Stimulated activated CD4-positive, alpha-beta T cell treated with anti-CD3 and anti-CD28 coated beads, TNF-alpha, amount 100 ng/mL, for 1 hour (primary cell): ENCODE measurements at places on chromosomes 11 and 22.

DNA sequence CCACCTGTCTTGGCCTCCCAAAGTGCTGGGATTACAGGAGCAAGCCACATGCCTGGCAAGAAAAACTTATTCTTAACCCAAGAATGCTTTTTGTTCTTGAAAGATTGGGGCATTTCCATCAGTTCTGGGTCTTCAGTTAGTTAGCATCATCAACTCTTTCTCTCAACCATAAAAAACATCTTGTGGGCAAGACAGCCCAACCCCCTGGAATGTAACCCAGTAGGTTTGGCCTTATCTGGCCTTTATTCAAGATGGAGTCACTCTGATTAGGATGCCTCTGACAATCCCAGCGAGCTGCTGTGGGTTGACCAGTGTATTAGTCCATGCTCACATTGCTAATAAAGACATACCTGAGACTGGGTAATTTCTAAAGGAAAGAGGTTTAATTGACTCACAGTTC, 9.2 kb upstream of the TPCN2 start:
- DNase-seq: no peak

GRCh38 chr11:810040-810567, 337 bp downstream of the RPLP2 start:
- no peak for DNase-seq

GRCh38 chr11:109794501-109794900, 298.7 kb upstream of the ZC3H12C start:
- no peak for DNase-seq

DNA sequence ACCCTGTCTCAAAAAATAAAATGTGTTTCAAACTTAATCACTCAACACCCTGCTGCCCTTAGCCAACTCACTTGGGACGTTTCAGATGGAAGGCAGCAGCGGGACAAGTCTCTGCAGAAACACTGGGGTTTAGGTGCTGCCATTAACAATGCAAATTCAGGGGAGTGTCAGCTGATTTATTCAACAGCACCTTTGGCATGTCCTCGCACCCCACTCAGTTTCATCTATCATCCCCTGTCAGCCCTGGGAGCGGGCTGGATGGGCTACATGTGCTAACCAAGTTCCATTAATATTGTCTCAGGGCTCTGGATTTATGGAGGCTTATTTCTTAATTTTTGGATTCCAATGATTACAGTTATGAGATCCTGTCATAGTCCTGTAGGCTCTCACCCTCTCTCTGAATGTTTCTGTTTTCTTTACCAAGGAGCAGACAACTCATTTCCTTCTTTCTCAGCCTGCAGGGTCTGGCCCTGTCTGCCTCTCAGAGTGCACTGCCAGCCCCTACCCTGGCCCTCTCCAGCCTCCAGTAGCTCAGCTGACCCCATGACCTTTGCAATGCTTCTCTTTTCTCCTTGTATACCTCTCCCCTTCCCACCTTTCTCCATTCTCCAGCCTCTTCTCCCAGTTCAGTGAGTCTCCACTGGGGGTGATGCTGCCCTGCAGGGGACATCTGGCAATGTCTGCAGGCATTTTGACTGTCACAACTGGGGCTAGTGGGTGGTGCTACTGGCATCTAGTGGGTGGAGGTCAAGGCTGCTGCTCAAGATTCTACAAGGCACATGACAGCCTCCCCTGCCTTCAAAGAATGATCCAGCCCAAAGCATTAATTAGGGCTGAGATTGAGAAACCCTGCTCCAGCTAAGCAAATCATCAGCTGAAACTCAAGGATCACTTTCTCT, 79.0 kb downstream of the APIP start:
- DNase-seq: no peak

DNA sequence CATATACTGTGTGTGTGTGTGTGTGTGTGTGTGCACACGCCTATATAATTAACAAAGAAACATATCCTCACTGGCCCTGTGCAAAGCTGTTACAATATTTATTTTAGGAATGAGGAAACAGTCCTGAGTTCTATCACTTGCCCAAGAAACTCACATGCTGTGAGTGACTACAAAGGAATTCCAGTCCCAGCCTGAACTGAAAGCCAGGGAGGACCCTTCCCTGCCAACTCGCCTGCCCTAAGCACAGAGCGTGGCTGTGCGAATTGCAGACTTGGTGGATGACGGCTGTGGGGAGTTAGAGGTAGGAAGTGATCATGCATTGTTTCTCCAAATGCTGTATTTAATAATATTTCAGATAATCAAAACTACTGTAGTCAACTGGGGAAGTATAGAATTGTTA, 26.4 kb upstream of the CD5 start:
- no peak for DNase-seq

DNA sequence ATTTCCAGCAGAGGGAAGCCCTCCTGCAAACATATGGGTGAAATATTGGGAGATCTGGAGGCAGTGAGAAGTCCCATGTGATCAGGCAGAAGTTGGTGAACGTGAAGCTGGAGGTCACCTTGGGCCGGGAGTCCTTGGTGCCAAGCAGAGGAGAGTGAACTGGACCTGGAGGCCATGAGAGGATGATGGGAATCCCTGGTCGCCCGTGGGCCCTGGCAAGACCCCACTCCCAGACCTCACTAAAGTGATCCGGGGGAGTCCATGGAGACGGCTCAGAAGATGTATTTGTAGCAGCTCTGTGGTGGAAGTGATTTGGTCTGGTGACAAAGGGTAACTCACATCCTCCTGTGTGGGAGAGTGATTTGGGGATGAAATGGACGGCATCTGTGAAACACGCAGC, 71.0 kb downstream of the ARHGAP8 start:
- DNase-seq: no peak

DNA sequence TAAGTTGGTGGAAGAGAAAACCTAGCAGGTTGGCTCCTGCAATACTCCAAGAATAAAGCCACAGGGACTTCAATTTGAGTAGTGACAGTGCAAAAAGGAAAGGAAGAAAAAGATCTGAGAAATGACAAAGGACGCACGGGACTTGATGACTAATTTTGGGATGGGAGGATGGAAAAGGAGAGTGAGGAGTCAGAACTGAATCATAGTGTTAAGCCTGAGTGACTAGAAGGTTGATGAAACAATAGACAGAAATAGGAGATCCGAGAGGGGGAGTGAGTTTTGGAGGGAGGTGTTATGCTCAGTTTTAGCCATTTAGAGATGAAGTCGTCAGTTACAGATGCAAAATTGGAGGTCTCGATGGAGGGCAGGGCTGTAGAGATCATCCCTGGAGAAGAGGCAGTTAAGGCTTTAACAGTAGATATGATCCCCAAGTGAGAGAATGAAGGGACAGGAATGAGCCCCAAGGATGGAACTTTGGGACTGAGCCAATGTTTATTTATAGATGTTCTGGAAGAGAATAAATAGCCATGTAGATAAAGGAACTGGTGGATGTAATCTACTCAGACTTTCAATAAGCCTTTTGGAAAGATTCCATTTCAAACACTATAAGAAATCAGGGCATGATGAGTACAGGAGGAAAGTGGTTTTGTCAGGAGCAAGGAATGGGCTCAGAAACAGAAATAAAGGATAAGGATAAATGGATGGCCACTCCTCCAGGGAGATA, 108.9 kb upstream of the NCAM1 start:
- DNase-seq: no peak

- DNase-seq: no peak
These were observed 34.0 kb upstream of the A4GALT start for GRCh38 chr22:42754658-42755057.

- DNase-seq: no peak
These were observed 65.7 kb upstream of the PHOX2A start for GRCh38 chr11:72309641-72310040.

- no peak for DNase-seq
These were observed 10.5 kb upstream of the LDLRAD3 start for GRCh38 chr11:35933320-35933871.

DNA sequence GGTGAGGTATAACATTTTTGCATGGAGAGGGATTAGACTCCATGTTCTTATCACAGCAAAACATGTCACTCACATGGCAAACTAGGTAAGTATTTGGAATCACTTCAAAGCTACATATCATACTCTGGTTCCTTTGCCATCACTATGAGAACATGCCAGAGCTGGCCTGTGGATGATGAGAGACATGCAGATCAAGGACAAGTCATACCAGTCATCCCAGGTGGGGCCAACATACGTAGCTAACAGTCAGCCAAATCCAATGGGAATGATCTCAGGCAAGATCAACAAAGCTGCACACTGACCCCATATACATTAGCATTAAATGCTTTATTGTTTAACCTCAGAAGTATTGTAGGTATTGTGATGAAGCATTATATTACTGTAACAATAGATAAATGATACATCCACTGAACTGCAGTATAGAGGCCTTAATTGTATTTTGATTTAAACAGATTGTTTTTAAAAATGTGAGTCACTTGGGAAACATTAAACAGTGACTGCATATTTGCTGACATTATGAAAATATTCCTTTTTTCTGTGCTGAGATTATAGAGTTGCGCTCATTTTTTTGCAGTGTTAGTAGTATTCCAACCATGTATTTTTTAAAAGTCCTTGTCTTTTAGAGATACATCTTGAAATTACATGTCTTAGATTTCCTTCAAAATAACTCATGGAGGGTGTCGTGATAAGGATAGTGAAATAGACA, 37.3 kb upstream of the ARL14EP start:
- no peak for DNase-seq

DNA sequence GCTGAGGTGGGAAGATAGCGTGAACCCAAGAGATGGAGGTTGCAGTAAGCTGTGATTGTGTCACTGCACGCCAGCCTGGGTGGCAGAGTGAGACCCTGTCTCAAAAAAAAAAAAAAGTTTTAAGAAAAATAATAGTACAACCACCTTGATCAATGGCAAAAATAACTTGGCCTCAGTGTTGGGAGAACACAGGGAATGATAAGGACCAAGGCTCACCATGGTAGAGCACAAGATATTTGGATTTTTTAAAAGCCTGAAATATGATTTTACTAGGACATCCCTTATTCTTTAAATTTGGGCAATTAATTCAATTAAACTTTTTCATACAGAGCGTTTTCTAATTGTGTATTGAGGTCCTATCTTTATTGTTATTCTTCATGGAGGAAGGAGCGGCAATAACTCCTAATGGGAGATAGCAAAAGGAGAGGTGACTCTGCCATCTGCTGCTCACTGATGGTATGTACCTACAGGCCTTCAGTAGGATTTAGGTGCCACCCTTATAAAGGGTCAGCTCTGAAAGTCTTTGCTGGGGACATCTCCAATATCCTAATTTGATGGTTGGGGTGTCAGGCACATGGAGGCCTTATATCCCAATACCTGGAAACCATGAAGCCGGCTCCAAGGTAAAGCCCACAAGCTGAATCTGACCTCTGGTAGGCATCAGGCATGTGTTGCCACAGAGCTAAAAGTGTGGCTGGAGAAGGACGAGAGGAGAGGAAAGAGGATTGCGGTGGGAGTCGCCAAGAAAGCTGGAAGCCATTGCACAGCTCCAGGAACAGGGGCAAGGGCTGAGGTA, 21.9 kb upstream of the POLD3 start:
- DNase-seq: no peak

DNA sequence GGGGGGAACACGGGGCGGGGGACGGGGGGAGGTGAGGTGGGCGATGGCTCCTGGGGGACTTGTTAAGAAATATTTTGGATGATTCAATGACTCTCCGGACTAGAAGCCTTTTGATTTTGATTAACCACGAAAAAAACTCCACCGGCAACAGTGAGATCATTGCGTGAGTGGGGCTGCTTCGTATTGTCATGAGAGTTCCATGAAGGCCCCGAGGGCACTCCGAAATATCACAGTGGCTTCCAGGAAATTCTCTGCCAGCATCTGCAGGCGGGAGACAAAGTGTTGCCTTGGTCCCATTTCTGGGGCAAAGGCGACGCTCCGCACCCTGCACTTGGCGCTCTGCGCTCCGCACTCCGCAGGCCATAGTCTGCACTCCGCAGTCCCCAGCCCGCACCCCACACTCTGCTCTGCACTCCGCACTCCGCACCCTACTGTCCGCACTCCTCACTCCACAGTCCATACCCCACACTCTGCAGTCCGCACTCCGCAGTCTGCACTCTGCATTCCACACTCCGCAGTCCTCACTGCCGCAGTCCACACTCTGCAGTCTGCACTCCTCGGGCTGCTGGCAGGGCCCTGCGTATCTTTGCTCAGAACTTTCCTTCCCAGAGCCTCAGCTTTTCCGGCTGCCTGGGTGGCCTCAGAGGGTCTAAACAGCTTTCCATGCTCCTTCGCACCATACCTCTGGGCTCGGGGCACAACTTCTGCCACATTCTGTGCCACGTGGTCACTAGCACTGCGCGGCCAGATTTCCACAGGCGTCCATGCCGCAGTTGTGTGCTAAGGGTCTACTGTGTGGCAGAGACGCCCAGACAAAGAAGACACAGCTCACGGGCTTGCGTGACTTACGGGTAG, 61.1 kb downstream of the LINC01488 start:
- DNase-seq: no peak

- DNase-seq: no peak
These were observed 77.4 kb upstream of the OR5AK2 start for GRCh38 chr11:56911312-56911711.
